ENCODE measurements at places on chromosomes 2 and 18. TPM values are rescaled to one million over a fixed set of nuclear protein-coding genes. Genes with fewer than 3 reads are reported as not detected.

KHK gene
- total RNA-seq: 9.5 TPM

- peak; percentile 33 for DNase-seq
- no peak overlapping the region for H3K27ac ChIP-seq
- peaks cover 14% of the 10 kb centered on the region for H3K27me3 ChIP-seq
- no peaks in the 10 kb centered on the region for H3K36me3 ChIP-seq
Measured at GRCh38 chr2:111708476-111709180, 175.4 kb downstream of the ANAPC1 start.

GRCh38 chr18:23784832-23785245 is 95.6 kb downstream of the LAMA3 start:
- no peak overlapping the region for H3K4me3 ChIP-seq
- no peaks in the 10 kb centered on the region for H3K27me3 ChIP-seq
- no peaks in the 10 kb centered on the region for H3K4me1 ChIP-seq
- no peaks in the 10 kb centered on the region for H3K36me3 ChIP-seq
- no peak for DNase-seq

GRCh38 chr2:137893145-137893544 is 71.1 kb upstream of the HNMT start:
- H3K36me3 ChIP-seq: no peaks in the 10 kb centered on the region
- no peak overlapping the region for H3K4me3 ChIP-seq
- H3K4me1 ChIP-seq: no peaks in the 10 kb centered on the region
- H3K27me3 ChIP-seq: peaks cover 10% of the 10 kb centered on the region
- no peak for DNase-seq

DNA sequence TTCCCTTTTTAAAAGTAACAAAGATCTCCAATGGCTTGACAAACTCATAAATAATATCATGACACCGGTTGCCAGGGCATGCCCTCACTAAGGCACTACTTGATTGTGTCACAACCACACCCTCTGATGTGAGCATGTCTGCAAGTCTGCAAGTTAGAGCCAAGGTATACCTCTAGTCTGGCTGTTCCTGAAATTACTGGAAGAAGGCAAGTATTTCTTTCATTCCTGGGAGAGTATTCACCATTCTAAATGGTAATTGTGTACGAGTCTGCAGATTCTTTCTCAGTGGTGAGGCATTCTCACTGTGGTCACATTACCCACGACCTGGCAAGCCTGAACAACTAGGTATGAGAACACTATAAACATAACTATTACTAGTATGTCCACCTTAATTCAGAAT is 25.7 kb upstream of the RNU4ATAC start:
- no peak overlapping the region for H3K4me3 ChIP-seq
- H3K27ac ChIP-seq: no peak overlapping the region
- DNase-seq: no peak
- no peaks in the 10 kb centered on the region for H3K27me3 ChIP-seq

DNA sequence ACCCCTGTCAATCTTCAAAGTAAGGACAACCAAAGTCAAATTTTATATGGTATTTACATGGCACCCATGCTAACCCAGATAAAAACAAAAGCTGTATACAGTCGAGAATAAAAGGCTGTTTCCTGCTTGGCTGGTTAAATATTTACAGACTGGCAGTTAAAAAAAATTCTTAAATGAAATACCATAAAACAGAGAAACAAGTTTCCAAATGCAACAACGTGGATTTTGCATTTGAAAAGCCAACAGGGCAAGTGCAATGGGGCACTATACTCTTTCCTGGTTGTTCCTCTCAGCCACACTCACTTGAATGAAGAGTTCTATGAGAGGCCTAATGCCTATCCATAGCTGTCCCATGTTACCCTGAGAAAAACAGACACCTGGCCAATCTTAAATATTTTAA is 6.1 kb upstream of the NR4A2 start:
- H3K36me3 ChIP-seq: peaks cover 1% of the 10 kb centered on the region
- peaks cover 40% of the 10 kb centered on the region for H3K4me1 ChIP-seq
- no peaks in the 10 kb centered on the region for H3K27me3 ChIP-seq
- DNase-seq: no peak
- H3K27ac ChIP-seq: peak overlapping the region; percentile 36

LHCGR gene
- not detected for total RNA-seq

DNA sequence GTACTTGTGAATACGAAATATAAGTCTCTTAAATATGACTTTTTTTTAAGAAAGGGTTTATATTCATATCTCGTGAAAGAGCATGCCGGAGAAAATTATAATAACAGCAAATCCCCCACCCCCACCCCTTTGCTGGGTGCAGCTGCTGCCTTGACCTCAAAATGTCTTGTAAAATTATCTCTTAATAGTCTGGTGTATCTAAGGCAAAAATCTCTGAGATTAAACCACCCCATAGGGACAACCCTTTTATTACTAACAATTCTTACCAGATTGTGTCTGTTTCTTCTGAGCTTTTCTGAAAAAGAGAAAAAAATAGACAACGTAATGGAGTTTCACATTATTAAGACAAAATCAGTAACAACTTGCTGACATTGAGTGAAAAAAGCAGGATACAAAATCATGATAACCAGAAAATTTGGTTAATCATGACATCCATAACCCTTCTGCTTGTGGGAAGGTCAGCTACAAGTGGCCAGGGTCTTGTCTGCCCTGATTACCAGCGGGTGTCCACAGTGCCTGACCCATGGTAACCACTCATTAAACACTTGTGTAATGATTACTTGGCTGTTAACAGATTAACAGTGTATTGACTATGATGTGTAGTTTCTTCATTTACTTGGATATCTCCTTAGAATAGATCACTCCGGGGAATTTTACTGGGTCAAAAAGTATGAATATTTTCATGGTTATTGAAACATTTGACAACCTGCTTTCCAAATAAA is 1.5 kb downstream of the STRADB start:
- H3K36me3 ChIP-seq: peaks cover 2% of the 10 kb centered on the region
- H3K4me3 ChIP-seq: peak overlapping the region; percentile 78
- peaks cover 36% of the 10 kb centered on the region for H3K4me1 ChIP-seq
- H3K27ac ChIP-seq: no peak overlapping the region

RAB17 gene
- total RNA-seq: not detected

MARCHF4 gene
- not detected for total RNA-seq

HTR2B gene
- not detected for total RNA-seq

DNA sequence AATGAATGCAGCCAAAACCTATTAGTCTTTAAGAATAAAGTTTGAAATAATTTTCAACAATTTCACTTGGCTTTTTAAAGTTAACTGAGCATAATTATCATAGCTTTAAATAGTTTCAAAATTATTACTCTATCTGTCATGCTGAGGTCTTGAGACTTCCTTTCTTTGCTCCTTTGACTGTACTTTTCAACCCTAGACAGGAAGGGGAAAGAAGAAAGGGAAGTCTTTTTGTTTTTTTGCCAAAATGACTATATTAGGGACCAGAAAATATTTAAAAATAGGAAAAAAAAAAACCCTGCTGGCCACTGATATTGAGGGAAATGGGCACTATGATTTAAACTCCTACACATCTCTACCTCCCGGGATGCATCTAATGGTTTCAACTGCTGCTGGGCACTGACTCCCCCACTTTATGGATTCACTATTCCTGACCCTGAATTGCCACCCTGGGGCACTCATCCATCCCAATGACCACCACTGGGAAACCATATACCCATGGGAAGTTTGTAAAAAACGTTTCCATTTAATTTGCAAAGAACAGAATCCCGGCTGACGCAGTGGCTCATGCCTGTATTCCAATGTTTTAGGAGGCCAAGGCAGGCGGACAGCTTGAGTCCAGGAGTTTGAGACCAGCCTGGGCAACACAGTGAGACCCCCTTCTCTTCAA is 50.5 kb downstream of the GAREM1 start:
- no peak overlapping the region for H3K4me3 ChIP-seq
- H3K36me3 ChIP-seq: no peaks in the 10 kb centered on the region
- DNase-seq: no peak
- no peaks in the 10 kb centered on the region for H3K4me1 ChIP-seq
- H3K27ac ChIP-seq: no peak overlapping the region

CFC1 gene
- total RNA-seq: not detected

DNA sequence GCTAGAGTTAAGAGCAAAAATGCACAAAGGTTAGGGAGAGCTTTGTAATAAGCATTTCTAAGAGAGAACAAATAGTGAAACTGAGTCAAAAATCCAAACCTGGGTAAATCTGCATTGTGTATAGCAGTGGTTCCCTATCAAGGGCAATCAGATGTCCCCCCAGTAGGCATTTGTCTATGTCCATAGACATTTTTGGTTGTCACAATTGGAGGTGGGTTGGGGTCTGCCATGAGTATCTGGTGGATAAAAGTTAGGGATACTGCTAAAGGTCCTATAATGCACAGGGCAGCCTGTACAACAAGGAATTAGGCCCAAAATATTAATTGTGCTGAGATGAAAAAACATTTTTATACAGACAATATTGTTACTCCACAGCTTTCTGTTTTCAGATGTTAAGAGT is 21.0 kb downstream of the NOP58 start:
- no peak overlapping the region for H3K27ac ChIP-seq
- H3K4me1 ChIP-seq: peaks cover 9% of the 10 kb centered on the region
- H3K27me3 ChIP-seq: no peaks in the 10 kb centered on the region
- H3K4me3 ChIP-seq: no peak overlapping the region

DNA sequence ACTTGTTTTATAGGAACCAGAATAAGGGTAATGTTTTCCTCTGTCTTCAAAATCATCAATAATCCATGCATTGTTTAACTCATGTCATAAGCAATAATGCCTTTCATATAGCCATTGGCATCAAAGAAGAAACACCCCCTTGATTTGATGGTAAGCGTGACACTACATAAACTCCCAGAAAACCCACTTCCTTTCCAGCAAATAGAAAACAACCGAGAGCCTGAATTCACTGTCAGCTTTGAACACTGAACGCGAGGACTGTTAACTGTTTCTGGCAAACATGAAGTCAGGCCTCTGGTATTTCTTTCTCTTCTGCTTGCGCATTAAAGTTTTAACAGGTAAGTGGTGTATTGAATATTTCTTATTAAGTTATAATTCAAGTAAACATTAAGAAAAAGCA is at the start of gene ICOS:
Gene ICOS (plus strand): TSS at position 229 of the 400 bp plus-strand sequence. CDS start 52 bp downstream, at position 281.
- peak within 1 kb of the TSS; percentile 96 for H3K27ac ChIP-seq
- peak within 1 kb of the TSS; percentile 92 for H3K4me3 ChIP-seq
- peaks cover 61% of the 10 kb centered on the region for H3K36me3 ChIP-seq

DNA sequence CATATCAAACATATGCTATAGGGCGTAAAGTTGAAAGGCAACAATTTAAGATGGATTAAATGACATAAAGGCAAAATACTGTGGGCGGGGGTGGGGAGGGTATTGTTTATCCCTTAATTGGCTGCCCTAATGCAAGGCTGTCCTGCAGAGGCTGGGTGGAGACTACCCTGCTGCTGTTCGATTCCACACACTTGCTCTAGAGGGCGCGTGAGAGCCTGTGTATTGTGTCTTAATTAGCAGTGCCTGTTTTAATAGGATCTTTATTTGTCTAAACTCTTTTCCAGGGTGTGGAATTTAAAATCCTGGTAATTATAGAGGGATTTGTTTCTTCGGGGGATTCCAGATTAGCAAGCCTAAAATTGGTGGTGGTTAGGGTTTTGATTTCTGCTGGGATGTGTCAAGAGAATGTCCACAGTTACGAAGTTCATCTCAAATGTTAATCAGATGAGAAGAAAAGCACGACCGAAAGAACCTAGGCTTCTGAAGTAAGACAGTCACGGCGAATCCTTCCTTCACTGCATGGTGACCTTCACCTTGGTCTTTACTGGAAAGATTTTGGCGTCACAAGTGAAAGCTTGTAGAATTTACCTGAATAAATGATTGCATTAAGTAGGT is 103.5 kb upstream of the MAP3K20 start:
- peak; percentile 70 for DNase-seq
- no peak overlapping the region for H3K27ac ChIP-seq
- peaks cover 23% of the 10 kb centered on the region for H3K4me1 ChIP-seq
- H3K36me3 ChIP-seq: no peaks in the 10 kb centered on the region

- no peak overlapping the region for H3K4me3 ChIP-seq
- H3K27me3 ChIP-seq: no peaks in the 10 kb centered on the region
- H3K27ac ChIP-seq: no peak overlapping the region
- no peaks in the 10 kb centered on the region for H3K4me1 ChIP-seq
- DNase-seq: no peak
Measured at GRCh38 chr2:241797441-241798080, 11.4 kb upstream of the NEU4 start.

- peaks cover 17% of the 10 kb centered on the region for H3K27me3 ChIP-seq
- no peaks in the 10 kb centered on the region for H3K4me1 ChIP-seq
- H3K4me3 ChIP-seq: no peak overlapping the region
- no peaks in the 10 kb centered on the region for H3K36me3 ChIP-seq
- no peak overlapping the region for H3K27ac ChIP-seq
Measured at GRCh38 chr2:18455236-18455862, 105.1 kb downstream of the RDH14 start.

FBLN7 gene
- 39.0 TPM for total RNA-seq

DNA sequence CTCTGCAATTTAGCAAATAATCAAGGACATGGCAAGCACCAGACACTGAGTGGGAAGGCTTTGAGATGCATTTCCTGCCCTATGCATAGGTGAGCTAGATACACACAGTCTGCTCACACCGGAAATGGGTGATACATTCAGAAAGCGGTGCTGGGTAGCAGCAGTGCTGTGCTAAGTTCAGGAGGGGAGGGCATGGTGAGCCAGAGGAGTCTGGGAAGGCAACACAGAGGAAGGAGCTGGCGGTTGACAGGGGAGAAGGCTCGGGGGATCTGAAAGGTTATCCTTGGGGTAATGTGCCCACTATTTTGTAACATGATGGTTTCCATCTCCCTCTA is 57.4 kb upstream of the EPAS1 start:
- peak overlapping the region; percentile 90 for H3K27ac ChIP-seq
- H3K27me3 ChIP-seq: no peaks in the 10 kb centered on the region
- peaks cover 33% of the 10 kb centered on the region for H3K4me1 ChIP-seq
- DNase-seq: peak; percentile 90
- peaks cover 3% of the 10 kb centered on the region for H3K36me3 ChIP-seq

DNA sequence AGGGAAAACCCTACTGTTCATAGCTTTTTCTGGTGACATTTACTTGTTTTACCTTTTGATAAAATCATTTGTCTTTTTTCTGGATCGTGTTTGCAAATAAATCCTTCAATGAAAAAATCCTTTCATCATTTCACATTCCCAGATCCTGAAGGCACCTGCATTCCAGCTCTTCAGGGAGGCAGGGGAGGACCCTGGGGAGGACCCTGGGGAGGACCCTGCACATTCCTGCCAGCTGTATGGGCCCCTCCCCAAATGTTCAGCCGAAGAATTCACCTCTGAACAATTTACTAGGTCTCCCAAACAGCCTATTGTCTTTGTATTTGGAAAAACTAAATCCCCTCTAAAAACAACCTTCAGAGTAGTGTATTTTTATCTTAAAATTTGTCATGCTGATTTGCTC is 558.4 kb upstream of the ID2 start:
- H3K36me3 ChIP-seq: no peaks in the 10 kb centered on the region
- no peaks in the 10 kb centered on the region for H3K27me3 ChIP-seq
- no peak overlapping the region for H3K4me3 ChIP-seq
- DNase-seq: no peak

CCBE1 gene
- not detected for total RNA-seq

DNA sequence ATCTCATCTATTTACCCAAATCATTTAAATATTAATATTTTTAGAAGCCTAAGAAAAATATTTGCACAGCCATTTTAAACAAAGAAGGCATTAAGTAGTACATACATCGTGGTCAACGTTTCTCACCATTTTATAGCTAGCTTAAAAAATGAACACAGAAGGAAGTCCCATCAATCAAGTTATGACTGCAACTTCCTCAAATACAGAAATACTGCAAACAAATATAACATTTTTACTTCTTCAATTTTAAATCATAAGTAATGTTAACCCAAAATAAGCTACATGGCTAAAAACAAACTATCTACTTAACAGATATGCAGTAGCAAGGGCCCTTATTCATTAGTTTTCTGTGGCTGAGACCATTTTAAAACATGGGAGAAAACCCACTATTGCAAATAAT is 30.6 kb downstream of the ITSN2 start:
- H3K4me3 ChIP-seq: no peak overlapping the region
- no peak overlapping the region for H3K27ac ChIP-seq
- peaks cover 36% of the 10 kb centered on the region for H3K4me1 ChIP-seq
- H3K27me3 ChIP-seq: no peaks in the 10 kb centered on the region

Data from activated naive CD4-positive, alpha-beta T cell treated with anti-CD3 and anti-CD28 coated beads for 36 hours (primary cell).